ENCODE measurements at places on chromosomes 16 and 17.

- no peak for DNase-seq
Measured at GRCh38 chr17:14107889-14108288, 38.6 kb downstream of the COX10 start.

DNA sequence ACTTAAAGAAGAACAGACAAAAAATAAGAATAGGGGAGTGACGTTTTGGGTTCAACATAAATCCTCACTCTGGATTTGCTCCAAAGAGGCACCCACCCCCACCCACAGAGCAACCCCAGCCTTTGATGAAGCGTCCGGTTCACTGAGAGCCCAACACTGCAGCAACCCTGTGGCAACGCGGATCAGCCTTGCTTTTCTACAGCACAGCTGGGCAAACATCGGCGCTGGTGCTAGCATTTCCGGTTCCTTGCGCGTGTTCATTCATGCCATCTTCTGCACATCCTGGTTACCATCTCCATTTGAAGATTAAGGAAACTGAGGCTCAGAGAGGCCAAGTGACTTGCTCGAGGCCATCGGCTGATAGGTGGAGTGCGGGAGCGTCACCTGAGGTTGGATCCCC lies 8.7 kb upstream of the GINS2 start:
- DNase-seq = no peak

DNA sequence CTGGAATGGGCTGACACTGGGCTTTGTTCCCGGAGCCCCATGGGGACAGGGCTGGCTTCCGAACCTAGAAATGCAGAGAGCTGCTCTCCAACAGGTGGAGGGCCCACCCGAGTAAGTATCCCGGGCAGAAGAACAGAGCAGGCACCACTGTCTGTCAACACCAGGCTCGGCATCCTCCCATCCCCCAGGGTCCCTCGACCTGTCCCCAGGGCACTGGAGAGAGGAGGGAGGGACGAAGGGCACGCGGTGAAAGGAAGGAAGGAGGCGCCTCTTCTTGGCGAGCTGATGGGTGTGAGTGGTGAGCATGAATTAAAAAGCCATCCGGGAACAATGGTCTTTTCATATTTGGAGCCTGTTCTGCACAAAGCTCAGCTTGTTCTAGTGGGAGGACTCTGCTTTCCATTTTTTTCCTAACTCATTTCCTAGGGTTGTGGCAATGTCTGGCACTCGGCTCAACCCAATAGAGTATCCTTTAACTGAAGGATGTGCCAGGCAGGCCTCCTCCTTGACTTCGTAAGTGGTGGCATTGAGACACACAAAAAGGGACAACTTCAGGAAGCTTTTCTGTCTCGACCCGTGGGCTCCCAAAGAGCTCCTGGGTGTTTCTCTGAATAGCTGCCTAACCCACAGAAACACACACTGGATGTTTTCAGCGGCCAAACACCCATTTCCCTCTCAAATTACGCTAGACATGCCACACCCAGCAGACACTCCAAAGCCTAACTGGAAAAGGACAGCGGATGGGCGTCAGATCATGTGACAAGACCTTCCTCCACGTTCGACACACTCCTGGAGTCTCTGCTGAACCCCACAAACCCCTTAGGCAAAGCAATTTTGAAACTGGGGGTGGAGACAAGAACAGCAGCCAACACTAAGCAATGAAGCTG lies 47.7 kb downstream of the ZFHX3 start:
- DNase-seq = peak; percentile 22

GRCh38 chr17:67386965-67387551 lies 10.0 kb downstream of the PITPNC1 start:
- peak; percentile 11 for DNase-seq

All from NCI-H2107 (cell line).